GM23248 (cell line): ENCODE measurements at places on chromosomes 2 and 18. TPM values are rescaled to one million over a fixed set of nuclear protein-coding genes. Genes with fewer than 3 reads are reported as not detected.
A peak's percentile ranks its signal among the peaks of the same experiment; 100 is the strongest.

- H3K4me3 ChIP-seq: peak overlapping the region; percentile 86
- H3K4me1 ChIP-seq: peaks cover 13% of the 10 kb centered on the region
- H3K36me3 ChIP-seq: no peaks in the 10 kb centered on the region
Observed at GRCh38 chr2:127811397-127812321, 688 bp upstream of the WDR33 start.

DNA sequence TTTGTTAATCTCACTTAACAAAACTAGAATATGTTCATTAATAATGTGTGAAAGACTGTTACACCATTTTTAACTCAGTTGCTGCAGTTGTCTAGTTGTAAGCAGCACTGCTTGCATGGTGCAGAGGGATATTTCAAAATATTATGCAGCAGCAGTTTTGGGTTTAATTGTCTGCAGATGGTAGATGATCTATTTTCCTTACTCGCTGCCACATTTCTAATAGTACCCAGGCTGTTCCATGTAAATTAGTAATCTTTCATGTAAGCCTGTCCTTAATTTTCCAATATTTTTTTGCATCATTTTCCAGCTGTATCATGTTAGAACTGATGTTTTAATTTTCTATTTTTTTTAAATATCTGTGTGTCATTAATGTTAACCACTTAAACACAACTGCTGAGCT lies 488.1 kb upstream of the RAB12 start:
- H3K4me1 ChIP-seq: peaks cover 64% of the 10 kb centered on the region
- peak overlapping the region; percentile 65 for H3K27ac ChIP-seq
- H3K27me3 ChIP-seq: no peaks in the 10 kb centered on the region
- peak; percentile 20 for DNase-seq

DNA sequence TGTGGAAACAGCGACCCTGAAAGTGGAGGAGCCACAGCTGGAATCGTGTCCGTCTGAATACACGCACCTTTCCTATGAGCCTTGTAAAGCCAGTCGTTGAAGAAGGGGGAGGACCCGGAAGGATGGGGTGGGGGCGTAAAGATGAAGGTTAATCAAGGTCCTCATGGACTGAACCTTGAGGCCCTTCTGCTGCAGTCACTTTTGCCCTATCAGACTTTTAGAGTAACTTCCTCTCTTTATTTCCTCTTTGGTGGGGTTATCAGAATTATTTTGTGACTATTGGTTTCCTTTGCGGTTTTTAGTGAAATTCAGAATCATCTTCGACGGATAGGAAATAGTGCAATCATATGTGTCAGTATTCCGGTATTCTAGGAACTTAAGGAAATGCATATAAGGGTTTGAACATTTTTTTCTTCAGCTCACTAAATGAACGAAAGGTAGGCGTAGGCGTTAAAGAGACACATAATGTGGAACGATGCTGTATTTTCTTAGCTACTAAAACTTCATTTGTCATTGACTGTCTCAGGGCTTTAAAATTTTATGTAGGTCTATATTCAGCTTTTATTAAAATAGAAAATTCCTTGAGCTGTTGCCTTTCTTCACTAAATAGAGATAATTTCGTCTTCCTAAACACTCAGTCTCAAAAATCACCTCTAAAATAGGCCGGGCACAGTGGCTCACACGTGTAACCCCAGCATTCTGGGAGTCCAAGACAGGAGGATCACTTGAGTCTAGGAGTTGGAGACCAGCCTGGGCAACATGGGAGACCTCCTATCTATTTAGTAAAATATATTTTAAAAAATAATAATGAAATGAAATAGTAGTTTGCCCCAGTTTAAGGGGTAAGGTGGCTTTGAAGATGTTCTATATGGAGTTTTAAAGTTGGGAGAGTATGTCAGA lies 1.4 kb upstream of the YES1 start:
- H3K27me3 ChIP-seq: no peaks in the 10 kb centered on the region
- H3K4me1 ChIP-seq: peaks cover 21% of the 10 kb centered on the region
- H3K27ac ChIP-seq: peak overlapping the region; percentile 96
- peak overlapping the region; percentile 94 for H3K4me3 ChIP-seq
- no peaks in the 10 kb centered on the region for H3K36me3 ChIP-seq

DNA sequence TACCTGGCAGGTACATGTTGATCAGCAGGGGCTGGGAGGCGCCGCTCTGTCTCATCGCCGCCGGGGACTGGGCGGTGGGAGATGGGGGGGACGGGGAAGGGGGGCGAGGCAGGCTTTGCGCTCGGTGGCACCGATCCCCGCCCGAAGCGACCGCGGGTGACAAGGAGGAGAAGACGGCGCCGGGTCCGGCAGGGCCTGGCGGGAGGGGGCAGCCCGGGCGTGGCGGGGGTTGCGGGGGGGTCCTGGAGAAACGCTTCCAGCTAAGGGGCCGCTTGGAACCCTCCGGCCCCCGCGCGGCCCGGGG lies at the start of gene FEV:
FEV (minus strand) TSS at position 164 of the 304 bp plus-strand sequence; CDS start at position 55, 109 bp downstream.
- H3K27me3 ChIP-seq: peaks cover 91% of the 10 kb centered on the region
- H3K27ac ChIP-seq: no peak within 1 kb of the TSS
- H3K4me1 ChIP-seq: no peaks in the 10 kb centered on the region
- H3K36me3 ChIP-seq: no peaks in the 10 kb centered on the region

MOGAT1 gene
- polyA plus RNA-seq: not detected in 2 replicates
